ENCODE measurements at places on chromosomes 13 and 19. TPM values are rescaled to one million over a fixed set of nuclear protein-coding genes. Genes with fewer than 3 reads are reported as not detected.

The DPF1 gene
- 0.40 TPM for total RNA-seq

The RASAL3 gene
- 2.0 TPM for total RNA-seq

The CABP5 gene
- total RNA-seq: not detected

The BST2 gene
- total RNA-seq: 49.7 TPM

The LGALS14 gene
- not detected for total RNA-seq

The ZNF497 gene
- total RNA-seq: 0.55 TPM

The SYCN gene
- total RNA-seq: not detected

The WDR62 gene
- total RNA-seq: 28.7 TPM

The PRR22 gene
- 0.84 TPM for total RNA-seq

The GFY gene
- not detected for total RNA-seq

The DZIP1 gene
- total RNA-seq: 4.0 TPM

The TEX29 gene
- 0.32 TPM for total RNA-seq

The PLK5 gene
- not detected for total RNA-seq

The ZNF443 gene
- 2.3 TPM for total RNA-seq

The NHLRC3 gene
- total RNA-seq: 10.6 TPM

The NMRK2 gene
- 1,046 TPM for total RNA-seq

The ZNF284 gene
- 1.8 TPM for total RNA-seq

The MEDAG gene
- total RNA-seq: 4.2 TPM
